Muscle of leg (tissue), 16 donors: ENCODE measurements at places on chromosomes 12 and 14. TPM values are rescaled to one million over a fixed set of nuclear protein-coding genes. Genes with fewer than 3 reads are reported as not detected.

DNA sequence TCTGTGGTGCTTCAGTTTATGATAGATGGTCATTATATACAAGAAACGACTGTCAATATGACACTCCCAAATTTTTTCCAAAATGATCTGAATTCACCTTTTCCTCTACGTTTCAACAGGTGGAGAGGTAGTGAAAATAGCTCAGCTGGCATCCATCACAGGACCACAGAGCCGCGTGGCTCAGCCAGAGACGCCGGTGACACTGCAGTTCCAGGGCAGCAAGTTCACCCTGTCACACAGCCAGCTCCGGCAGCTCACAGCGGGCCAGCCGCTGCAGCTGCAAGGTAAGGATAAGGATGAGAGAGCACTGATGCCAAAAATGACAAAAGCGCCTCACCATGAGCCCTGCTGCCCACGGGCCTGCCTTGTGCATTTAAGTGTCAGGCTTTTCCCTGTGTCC, 73.9 kb downstream of the EP400 start:
- DNase-seq, result no peak

CHGA gene
- total RNA-seq, result not detected

GRCh38 chr14:104383996-104384775, 195.4 kb upstream of the C14orf180 start:
- peak; percentile 44 for DNase-seq

GRCh38 chr12:54376596-54376995, 7.9 kb downstream of the ZNF385A start:
- DNase-seq, result peak; percentile 69

- no peak for DNase-seq
These were observed 368.4 kb downstream of the ATP23 start for GRCh38 chr12:58309806-58310205.

LYZ gene
- 11.3 TPM for total RNA-seq

GRCh38 chr14:24428628-24429394, 657 bp downstream of the CBLN3 start:
- DNase-seq, result peak; percentile 54

DNA sequence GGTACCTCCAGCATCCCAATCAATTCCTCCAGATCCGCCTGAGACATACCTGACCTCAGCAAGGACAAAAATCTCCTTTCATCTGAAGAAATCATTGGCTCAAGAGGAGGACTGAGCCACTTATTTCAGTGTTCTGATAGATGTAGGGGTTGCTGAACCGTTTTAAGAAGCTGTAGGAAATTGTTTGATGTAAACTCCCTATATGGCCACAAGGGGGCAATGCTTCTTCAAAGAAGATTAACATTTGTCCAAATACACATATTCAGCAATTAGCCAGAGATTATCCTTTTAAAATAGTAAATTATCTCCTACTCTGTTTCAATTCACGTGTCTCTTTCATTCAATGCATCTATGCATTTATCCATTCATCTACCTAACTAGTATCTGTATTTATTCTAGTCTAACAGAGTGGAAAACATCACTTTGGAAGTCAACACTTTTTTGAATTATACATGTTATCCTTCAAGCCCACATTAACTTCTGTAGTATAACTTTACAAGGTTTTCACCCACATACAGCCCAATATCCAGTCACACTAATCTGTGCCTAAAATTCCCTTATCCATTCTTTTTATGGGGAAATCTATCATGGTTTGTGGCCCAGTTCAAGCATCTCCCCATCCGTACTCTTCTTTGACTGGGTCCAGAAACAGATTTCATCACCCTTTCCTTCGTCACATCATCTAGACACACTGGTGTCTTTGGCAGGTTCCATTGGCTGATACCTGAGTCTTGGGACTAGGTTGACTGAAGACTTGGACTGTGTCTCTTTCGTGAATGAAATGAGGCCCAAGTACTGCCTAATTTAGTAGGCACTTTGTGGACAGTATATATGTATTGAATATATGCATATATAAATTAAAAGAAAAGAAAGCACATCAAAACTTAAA, 411.0 kb upstream of the OR4E1 start:
- DNase-seq, result peak; percentile 60

DNA sequence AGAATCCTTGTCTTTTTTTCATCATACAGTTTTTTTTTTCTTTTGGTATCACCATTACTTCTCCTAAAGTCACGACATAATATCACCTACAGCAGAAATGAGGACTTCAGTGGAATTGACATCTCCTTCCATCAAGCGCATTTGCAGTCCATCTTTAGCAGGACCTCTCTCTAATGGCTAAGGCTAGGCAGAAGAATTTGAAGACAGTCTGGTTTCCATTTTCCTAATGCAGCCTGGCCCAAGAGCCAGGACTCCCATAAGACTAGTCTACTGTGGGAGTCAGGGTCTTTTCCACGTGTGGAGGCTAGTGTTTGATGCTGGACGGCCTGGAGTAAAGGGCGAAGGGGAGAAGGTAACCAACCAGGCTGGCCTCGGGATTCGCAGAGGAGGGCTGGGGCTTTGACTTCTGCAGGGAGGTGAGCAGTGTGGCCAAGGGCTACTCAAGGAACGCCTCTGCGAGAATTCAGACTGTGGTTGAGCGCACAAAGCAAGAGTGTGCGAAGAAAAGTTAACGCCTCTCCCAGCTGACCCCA, 769 bp upstream of the ZNF740 start:
- no peak for DNase-seq

GRCh38 chr12:38911611-38912010, 6.2 kb upstream of the CPNE8 start:
- DNase-seq, result no peak

DNA sequence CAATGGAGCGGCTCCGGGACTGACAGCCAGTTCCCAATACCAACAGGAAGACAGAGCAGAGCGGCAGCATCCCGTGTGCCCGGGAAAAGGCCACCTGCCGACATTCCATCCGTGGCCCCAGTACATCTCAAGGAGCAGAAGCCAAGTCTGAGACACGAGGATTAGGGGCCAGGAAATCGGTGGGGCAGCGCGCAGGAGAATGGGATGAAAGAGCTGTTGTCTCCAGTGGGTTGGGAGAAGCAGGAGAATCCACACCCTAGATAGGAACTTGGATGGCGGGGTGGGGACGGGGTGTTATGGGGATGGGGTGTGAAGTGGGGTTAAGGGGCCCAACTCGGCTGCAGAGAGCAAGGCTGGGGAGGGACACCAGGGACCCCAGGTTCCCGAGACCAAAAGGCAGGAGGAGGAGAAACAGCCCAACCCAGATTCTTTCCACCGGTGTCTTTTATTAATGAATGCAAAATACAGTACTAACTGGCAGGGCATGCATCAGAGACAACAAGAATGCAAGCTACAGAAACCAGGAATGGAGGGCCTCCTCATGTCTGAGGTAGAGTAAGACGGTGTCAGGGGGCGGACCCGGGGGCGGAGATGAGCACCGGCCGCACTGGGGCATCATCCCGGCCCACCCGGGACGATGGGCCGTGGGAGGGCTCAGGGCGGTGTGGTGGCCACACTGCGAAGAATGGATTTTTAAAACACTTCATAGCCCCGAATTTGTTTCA, 50.3 kb downstream of the BEGAIN start:
- no peak for DNase-seq

RNFT2 gene
- 1.3 TPM for total RNA-seq

GRCh38 chr14:33792009-33792719, 158.7 kb downstream of the EGLN3 start:
- DNase-seq, result no peak

GRCh38 chr14:46369391-46369790, 282.2 kb downstream of the RPL10L start:
- no peak for DNase-seq

DNA sequence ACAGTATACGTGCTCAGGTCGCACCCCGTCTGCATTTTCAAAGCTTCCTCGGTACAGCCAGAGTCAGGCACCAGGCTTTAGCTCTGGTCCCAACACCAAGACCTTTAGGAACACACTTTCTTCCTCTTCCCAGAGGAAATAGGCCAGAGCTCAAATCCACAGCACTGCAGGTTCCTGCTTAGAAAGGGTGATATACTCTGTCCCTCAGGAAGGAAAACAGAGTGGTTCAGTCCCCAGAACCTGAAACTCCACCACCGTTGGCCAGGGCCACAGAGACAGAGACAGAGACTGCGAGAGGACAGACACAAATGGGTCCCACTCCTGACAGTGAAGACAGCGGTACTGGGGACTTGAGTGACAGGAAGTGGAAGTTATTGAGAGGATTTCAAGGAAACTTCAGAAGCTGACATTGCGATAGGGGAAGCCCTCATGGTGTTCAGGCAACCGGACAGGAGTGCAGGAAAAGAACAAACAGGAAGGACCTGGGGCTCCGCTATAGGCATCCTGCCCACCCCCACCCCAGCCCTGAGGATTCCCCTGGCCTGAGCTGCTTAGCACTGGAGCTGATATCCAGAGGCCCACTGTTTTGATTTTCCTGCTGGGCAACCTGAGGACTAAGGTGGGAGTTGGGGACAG, 5.5 kb upstream of the KRT8 start:
- no peak for DNase-seq

DNA sequence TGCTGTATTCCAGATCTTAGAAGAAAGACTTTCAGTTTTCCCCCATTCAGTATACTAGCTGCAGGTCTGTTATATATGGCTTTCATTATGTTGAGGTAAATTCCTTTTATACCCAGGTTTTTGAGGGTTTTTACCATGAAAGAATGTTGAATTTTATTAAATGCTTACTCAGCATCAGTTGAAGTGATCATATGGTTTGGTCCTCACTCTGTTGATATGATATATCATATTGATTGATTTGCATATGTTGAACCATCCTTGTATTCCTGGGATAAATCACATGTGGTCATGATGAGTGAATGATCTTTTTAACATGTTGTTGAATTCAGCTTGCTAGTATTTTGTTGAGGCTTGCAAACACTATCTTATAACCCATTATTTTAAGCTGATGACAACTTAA, 96.7 kb downstream of the TRMT5 start:
- DNase-seq, result no peak

GRCh38 chr12:63752841-63753240, 26.9 kb upstream of the RXYLT1 start:
- DNase-seq, result no peak

P2RX2 gene
- not detected for total RNA-seq

GPR132 gene
- total RNA-seq, result 0.75 TPM

GARIN6 gene
- total RNA-seq, result not detected

DNA sequence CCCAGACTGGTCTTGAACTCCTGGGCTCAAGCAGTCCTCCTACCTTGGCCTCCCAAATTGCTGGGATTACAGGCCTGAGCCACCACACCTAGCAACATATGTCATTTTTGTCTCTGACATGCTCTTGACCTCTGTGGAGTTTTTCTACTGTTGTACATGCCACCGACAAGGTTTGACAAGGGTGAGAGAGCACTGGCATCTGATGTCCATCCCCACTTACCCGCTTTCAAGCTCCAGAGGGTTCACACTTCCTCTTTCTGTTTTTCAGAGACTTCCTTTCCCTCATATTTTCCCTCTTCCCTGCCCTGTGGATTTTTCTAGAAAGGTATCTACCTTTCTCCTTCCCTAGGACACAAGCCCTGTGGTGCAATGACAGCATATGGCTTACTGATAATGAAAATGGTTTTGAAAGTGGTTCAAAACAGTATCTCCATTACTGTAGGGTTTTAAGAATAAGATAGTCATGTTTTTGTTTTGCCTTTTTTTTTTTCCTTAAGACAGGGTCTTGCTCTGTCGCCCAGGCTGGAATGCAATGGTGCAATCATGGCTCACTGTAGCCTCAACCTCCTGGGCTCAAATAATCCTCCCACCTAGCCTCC, 27.7 kb upstream of the PLEKHG3 start:
- DNase-seq, result no peak

CELA1 gene
- total RNA-seq, result not detected

TSPAN9 gene
- total RNA-seq, result 56.6 TPM

- DNase-seq, result peak; percentile 48
These were observed 41.1 kb downstream of the BRMS1L start for GRCh38 chr14:35867280-35867629.

AP4S1 gene
- 12.5 TPM for total RNA-seq

DNA sequence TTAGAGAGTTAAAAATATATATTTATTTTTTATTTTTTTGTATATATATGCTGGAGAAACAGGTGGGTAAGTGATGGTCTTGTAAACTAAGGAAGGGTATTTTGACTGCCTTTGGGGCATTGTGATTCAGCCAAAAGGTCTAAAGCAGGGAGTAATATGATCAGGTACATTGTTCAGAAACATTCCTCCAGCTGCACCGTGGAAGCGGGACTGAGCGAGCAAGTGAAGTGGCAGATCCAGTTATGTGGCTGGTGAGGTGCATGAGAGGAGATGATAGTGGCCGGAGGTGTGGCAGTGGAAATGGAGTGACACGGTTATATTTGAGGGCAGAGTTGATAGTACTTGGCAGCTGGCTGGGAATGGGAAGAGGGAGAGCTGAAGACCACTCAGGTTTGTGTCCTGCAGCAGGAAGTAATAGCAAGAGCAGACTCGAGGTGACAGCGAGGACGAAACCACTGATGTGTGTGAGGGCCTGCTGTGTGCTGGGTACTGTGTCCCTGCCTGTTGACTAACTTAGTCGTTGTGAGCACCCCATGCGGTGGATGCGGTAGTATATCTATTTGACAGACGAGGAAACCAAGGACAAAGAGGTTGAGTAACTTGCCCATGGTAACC, 39.2 kb downstream of the EID3 start:
- no peak for DNase-seq

PMCH gene
- total RNA-seq, result not detected

DNA sequence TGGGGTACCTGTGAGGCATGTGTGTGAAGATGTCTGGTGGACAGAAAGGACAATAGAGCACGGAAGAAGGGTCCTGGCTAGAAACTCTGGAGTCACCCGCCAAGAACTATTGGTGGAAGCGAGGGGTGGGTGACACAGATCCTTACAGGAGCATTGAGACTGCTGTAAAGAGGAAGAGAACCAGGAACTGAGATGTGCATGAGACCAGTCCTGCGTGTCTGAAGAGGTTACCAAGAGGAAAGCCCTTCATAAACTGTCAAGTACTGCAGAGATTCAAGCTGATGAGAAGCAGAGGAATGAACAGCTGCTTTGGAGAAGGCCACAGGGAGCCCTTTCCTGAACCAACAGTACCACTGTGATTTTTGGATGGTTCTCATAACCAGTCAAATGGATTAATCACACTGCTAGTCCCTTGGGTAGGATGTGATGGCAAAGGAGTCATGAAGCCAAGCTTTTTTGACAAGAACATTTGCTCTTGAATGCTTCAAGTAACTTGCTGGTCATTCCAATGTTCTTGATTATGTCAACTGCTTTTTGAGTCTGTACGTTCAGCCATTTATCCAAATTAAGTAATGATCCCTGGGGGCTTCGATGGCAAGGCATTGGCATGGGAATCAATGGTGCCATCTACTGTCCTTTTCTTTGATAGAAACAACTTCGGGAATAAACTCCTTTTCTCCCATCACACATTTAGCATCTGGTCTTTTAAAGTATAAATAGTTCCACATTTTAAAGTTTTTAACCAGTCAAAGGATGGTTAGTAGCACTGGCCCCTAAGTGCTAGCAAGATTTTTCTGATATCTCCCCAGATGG, 42.9 kb downstream of the GPR135 start:
- no peak for DNase-seq

- peak; percentile 54 for DNase-seq
These were observed at the start of gene CLMN for GRCh38 chr14:95319312-95320077. Gene CLMN, minus strand, starts transcription at chr14:95319908. Its CDS starts 116 bp downstream, at chr14:95319792.

LRFN5 gene
- 10.0 TPM for total RNA-seq

- DNase-seq, result no peak
These were observed 6.1 kb upstream of the LRTM2 start for GRCh38 chr12:1814266-1814665.

GRCh38 chr14:104361101-104361591, 218.4 kb upstream of the C14orf180 start:
- DNase-seq, result no peak
